ENCODE measurements at places on chromosomes 5 and 9.
A peak's percentile ranks its signal among the peaks of the same experiment; 100 is the strongest.

- DNase-seq: no peak
These were observed 332.8 kb upstream of the KLF9 start for GRCh38 chr9:70747261-70747718.

DNA sequence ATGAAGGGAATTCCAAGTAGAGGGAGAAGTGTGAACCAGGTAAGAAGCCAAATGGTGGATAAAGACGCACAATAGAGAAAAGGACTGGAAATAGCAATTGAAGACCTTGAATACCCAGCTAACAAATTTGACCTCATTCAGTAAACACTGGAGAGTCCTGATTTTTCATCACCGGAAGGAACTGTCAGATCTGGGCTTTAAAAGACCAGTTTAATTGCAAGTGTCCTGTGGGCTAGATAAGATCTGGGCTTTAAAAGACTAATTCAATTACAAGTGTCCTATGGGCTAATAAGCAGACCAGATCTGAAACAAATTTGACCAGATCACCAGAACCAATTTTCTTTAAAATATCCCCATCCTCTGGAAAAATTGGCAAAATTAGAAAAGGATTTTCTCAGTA, 380.0 kb downstream of the ACTL7B start:
- DNase-seq: no peak

DNA sequence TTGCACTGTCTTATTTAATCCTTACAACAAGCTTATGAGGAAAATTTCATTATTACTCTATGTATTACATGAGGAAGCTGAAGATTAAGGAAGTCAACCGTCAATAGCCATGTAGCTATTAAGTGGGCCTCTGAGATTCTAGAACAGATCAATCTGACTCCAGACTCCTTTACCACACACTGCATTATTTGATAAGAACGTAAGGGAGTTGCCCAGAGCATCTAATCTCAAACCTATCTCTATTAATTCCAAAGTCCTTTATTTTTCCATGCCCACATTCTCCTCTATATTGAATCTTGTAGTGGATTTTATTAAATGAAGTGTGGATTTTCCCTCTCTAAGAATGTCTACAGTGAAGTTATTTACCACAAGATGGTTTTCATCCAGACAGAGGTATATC, 118.2 kb upstream of the MTAP start:
- DNase-seq: no peak

DNA sequence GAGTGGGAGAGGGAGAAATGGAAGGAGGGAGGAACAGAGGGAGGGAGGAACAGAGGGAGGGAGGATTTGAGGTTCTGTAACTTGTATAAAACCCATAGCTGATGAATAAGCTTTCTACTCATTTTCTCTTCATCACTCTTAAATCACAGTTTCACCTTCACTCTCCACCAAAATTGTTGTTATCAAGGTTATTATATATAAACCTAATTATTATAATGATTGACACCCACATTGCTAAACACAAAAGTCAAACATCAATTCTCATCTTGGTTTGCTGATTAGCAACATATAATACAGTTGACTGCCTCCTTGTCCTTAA, 229.0 kb upstream of the PAPPA start:
- no peak for DNase-seq

- DNase-seq: no peak
These were observed 76.0 kb upstream of the IFNE start for GRCh38 chr9:21558079-21558478.

DNA sequence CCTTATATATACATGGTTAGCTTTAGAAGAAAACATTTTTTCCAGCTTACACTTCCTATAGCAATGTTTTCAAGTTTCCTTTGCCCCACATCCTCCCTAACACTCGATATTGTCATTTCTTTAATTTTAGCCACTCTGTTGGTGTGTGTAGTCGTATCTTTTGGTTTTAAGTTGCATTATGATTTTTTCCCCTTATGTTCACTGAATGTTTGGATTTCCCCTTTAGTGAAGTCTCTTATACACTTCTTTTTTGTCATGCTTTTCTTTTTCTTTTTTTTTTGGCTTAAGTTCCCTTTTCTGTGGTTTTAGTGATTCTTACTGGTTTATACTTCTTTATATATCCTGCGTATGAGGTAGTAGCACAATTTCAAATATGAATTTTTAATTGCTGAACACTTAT, 58.8 kb downstream of the KDM4C start:
- DNase-seq: no peak

GRCh38 chr9:93659044-93659836, 82.9 kb downstream of the PHF2 start:
- no peak for DNase-seq

DNA sequence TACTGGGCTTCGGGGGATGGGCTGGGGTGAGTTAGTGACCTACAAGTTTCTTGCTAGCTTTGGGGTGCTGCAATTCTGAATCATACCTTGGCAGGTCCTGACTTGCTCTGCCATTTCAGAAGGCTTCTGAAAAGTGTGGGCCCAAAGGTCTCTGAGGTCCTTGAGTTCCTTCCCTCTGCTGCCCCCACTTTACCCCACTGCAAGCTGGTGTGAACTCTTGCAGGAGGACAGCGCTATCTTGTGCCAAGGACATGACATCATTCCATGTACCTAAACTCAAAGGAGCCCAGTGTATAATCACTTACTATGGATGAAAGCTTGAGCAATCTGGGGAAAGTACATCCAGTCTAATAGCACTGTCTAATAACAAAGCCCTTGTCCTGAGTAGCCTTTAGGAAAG, 157.4 kb downstream of the RMI1 start:
- no peak for DNase-seq

DNA sequence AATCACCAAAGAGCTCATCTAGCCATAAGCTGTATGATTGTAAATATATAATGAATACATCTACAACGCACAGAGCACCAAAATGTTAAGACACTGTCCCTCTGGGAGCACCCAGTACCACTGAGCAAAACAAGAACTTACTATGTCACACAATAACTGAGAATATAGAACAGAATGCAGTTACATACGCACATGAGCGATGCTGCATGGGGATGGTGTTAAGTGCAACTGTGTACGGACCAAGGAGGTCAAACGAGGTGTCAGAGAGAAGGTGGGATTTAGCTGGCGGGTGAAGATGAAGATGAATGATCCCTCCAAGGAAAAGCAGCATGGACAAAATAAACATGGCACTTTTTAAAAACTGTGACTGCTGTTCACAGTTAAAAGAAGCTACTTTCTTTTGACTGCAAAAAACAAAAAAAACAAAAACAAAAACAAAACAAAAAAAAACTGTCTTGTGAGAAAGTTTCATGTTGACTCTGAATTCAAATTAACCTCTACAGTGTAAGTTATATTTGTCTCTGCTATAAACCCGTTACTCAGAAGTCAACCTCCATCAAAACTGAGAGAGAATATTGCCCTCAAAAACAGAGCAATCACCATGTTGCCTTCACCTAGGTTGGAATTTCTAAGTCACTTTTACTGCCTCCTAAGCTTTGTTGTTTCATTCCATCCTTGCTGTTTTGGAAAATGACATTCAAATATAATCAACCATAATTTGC, 169.6 kb upstream of the GNA14 start:
- no peak for DNase-seq

- DNase-seq: no peak
These were observed 1.1 kb downstream of the POLR1E start for GRCh38 chr9:37486616-37487548.

DNA sequence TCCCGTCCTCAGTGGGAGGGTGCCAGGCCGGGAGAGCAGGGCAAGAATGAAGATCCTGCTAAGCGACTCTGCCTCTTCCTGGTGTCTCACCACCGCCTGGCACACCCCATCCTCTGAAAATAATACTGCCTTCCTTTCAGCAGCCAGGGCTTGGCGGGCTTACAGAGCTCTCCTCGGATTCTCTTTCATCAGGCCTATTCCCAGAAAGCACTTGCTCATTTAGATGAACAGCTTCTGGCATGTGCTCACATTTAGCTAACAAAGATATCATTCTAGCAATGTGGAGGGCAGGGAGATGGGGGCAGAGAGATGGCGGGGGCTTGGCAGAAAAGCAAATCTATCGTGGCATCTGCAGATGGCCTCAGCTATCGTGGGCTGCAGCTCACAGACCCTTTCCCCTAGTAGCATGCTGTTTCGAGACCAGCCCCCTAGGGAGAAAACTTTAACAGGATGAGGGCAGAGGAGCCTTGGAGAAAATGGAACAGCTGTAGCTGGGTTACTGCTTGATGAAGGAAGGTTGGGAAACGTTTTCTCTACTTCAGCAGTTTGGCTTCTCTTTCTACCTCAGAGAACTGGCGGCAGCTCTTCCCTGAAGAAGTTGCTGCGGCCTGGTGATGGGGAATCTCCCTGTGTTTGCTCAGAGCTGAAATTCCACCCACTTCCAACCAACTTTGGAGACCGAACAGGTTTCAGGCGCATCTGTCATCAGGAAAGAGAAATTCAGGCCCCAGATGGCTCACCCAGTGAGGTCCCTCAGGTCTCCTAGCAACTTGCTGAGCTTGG, 102.1 kb downstream of the TMEM174 start:
- no peak for DNase-seq

- DNase-seq: no peak
These were observed 30.2 kb downstream of the FOXI1 start for GRCh38 chr5:170135796-170136490.

DNA sequence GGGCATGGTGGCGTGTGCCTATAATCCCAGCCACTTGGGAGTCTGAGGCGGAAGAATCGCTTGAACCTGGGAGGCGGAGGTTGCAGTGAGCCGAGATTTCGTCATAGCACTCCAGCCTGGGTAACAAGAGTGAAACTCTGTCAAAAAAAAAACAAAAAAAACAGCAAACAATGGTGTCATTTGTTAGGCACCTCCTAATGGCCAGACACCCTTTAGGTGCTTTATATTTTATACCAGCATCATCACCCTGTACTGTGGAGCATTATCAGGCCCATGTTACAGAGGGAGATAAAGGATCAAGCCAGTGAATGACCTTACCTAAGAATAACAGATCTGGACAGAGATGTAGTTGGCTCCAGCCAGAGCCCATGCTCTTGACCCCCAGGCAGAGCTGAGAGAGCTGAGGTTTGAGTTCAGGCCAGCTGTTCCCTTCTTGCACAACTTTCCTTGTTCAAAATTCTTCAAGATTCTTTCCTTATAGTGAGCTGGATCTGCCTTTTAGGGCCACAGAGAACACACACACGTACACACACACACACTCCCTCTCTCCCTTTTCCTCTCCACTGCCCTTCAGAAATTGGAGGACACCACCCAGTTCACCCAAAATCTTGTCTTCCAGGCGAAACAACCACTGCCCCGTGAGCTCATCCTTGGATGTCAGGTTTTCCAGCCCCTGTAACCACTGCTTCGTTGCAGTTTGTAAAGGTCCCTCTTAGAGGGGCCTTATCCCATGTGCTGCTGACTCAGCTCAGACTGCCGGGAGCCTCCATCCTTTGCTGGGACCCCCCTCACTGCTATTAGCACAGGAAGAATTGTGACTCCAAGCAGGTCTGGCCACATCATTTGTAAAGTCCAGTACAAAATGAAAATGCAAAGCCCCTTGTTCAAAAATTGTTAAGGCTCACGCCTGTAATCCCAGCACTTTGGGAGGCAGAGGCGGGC, 10.4 kb upstream of the PTGES start:
- no peak for DNase-seq

DNA sequence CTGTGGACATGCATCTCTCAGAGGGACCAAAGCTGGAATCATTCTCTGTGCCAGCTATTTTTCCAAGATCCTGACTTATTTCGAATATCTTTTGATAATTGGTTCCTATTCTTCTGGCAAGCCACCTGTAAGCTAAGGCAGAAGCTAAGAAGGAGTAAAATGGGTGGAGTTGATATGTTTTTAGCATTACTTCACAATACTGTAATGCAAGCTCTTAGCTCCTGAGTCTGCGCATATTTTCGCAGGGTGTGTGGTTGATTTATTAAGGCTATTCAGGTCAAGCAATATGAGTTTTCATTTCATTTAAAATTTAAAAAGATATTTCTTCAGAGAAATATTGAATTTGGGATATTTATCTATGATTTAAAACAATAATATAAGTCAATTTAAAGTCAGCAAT, 158.5 kb upstream of the ADAMTS16 start:
- no peak for DNase-seq

GRCh38 chr5:127758766-127759283, 55.6 kb downstream of the CCDC192 start:
- DNase-seq: no peak

- no peak for DNase-seq
These were observed 35.6 kb downstream of the TLR4 start for GRCh38 chr9:117739624-117740347.

DNA sequence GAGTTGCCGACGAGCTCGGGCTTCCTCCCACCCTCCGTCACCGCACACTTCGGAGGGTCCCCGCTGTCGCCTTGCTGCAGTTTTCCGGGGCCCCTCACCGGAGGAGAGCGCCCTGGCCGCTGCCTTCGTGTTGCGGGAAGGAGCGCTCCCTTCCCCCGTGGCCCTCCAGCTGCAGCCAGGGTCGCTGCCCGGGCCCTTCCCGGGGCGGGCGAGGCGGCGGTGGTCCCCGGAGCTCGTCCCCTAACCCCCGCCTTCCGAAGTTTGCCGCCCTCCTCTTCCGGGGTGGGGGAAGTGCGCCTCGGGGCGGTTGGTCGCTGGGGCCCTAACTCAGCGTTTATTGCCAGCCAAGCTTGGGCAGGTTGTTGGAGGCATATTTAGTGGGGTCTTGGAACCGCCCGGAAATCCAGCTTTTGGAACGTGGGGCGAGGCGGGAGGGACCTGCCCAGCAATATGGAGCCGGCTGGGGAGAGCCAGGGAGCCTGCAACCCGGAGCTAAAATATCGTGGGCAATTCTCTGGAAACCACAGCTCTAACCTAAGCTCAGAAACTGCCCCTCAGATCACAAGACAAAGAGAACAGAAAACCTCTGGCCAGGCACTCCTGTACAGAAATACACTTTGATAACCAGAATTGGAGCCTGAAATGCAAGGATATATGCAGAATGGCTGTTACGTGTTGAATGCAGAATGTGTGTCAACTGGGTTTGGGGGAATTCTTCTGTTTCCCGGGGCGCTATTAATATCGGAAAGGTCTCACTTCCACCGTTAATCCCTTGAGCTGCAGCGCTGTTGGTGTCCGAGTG, 890 bp downstream of the PIK3R1 start:
- DNase-seq: peak; percentile 38

Data from CD4-positive, alpha-beta T cell (primary cell).